CD8-positive, alpha-beta memory T cell (primary cell): ENCODE measurements at places on chromosomes 6 and 20. TPM values are rescaled to one million over a fixed set of nuclear protein-coding genes. Genes with fewer than 3 reads are reported as not detected.

DNA sequence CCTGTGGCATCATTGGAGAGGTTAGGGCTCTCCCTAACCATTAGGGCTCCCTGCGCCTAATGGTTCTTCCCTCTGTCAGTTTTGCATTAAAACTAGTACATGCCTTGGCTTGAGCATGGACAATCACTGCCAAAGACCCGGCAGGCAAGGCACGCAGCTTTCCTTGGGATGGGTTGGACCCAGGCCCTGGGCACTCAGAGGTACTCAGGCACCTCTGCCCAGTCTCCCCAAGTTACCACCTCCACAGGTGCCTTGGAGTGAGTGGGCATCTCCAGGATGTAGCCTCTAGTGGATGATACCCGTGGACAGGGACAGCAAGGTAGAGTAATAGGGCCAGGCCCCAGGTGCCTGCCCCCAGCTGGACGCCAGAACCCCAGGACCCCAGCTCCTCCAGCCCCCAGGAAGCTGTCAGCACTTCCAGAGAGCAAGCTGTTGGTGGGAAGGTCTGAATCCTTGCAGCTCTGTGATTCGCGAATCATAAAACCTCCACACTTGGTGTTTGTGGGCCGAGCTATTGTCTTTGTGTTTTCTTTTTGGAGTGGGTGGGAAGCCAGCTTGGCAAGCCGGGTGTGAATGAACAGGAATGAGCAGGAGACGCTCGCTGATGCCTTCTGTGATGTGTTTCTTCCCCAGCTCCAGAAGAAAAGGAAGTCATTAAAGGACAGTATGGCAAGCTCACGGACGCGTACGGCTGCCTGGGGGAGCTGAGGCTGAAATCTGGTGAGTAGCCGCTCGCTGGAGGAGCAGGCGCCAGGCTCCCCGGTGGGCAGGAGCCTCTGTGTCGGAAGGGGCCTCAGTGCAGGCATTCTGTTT, 35.1 kb downstream of the SYNJ2 start:
- no peak for DNase-seq

- DNase-seq: no peak
Observed at GRCh38 chr6:20763296-20763695, 229.0 kb downstream of the CDKAL1 start.

DNA sequence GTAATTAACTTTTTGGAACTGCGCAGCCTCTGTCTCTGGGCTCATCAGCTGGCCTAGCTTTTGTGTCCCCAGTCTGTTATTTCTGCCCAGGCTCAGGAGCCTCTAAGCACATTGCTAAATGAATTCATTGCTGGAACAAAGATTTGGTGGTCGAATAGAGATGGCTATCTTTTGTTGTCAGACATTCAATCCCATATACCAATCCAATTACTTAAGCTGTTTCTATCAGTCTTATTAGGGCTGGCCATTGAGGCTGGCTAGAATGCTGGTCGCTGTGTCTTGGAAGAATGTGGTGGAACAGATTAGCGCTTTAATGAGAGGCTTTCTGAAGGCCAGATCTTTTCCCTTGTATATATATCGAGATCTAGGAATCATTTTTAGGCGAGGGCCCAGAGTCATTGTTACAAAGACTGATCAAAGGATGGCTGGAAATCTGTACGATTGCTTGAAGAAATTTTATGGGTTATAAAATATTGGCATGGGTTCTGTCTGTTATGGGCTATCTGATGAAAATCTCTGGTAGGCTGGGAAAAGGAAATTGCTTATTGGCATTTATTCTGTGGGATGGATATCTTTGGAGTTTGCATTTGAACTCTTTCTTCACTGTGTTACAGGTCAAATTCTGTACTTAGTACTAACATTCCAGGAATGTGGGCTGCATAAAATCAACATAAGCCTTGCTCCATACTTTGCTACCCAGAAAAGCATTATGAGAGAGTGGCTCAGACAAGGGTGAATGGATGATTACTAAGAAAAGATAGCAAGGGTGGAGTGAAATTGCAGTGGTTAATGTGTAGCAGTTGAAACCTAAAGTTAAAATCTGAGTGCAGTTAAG, 34.8 kb upstream of the JAG1 start:
- no peak for DNase-seq

GRCh38 chr6:158853072-158853879, 34.1 kb upstream of the EZR start:
- peak; percentile 82 for DNase-seq

Gene KCNK5
- 28.4 TPM for total RNA-seq
